ENCODE measurements at places on chromosomes 6 and 20. TPM values are rescaled to one million over a fixed set of nuclear protein-coding genes. Genes with fewer than 3 reads are reported as not detected.

ARFGAP1 gene
- 106 TPM for total RNA-seq

F13A1 gene
- not detected for total RNA-seq

SLC22A7 gene
- total RNA-seq: not detected

NRSN1 gene
- total RNA-seq: not detected

DNA sequence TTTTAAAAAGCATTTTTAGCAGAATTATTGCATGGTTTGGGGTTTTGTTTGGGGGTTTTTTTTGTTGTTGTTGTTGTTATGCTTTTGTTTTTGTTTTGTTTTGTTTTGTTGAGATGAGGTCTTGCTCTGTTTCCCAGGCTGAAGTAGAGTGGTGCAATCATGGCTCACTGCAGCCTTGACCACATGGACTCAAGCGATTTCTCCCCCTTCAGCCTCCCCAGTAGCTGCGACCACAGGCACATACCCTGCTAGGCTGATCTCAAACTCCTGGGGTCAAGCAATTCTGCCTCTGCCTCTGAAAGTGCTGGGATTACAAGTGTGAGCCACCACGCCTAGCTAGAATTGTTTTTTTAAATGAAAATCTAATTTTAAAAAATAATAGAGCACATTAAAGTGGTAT is 35.7 kb downstream of the UBR2 start:
- DNase-seq: no peak

DNA sequence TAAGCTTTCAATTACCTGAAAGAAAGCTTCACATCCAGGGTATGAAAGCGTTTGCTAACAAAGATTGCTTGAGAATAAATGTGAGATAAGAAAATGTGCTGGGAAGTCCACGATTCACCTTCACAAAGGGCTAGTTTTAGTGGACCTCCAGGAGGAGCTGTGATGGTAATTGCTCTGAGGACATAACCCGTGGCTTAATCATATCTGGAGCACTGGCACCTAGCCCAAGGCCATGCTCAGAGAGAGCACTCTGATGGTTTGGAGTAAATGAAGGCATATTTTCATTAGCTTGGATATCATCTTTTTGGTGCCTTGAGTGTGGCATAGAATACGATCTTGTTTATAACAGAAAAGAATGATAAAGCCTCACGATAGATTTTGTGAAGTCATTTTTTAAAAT is 46.9 kb upstream of the BACH2 start:
- DNase-seq: no peak

DNA sequence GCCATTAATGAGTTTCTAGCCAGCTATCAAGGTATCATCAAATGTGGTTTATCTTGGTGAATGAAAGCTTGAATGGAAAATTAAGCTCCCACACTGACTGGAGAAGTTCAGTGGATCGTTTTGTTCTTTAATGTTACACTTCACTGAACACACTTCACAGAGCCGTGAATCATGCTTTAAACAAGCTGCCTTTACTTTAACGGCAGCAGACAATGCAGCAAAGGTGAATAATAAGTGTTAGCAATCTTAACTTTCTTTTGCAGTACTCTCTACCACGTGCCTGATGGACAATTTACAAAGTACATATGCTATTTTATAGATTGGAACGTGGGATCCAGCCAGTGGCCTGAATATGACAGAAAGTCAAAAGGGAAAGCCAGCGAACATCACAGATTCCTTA is 424.5 kb downstream of the GRIK2 start:
- DNase-seq: no peak

GRCh38 chr6:91352878-91353277 is 766.0 kb upstream of the MAP3K7 start:
- DNase-seq: no peak

- DNase-seq: no peak
Measured at GRCh38 chr20:10521836-10522235, 86.7 kb downstream of the SLX4IP start.

All from endothelial cell (in vitro differentiated cells).